ENCODE measurements at places on chromosomes 7 and 10.

GRCh38 chr7:104206841-104207240, 972 bp downstream of the ORC5 start:
- DNase-seq, result no peak

- no peak for DNase-seq
Measured at GRCh38 chr10:69867699-69868558, 66.2 kb downstream of the COL13A1 start.

DNA sequence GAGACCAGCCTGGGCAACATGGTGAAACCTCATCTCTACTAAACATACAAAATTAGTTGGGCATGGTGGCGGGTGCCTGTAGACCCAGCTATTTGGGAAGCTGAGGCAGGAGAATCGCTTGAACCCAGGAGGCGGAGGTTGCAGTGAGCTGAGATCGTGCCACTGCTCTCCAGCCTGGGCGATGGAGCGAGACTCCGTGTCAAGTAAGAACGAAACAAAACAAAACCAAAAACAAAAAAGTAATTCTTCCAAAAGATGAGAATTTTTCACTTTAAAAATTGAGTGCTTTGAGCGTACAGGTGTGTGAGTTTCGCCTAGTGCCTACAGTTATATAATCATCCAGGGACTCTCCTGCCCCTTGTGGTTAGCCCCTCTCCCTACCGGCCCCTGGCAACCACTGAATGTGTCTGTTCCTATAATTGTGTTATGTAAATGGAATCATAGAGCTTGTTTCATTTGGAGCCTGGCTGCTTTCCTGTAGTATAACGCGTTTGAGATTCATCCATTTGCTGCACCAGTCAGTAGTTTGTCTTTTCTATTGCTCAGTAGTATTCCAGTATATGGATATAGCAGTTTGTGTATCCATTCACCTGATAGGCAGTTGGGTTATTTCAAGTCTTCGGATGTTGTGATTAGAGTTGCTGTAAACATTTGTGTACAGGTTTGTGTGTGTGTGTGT, 80.0 kb downstream of the RBM33 start:
- DNase-seq, result no peak

- DNase-seq, result no peak
Measured at GRCh38 chr10:53808677-53809372, 992.2 kb downstream of the PCDH15 start.

- peak; percentile 22 for DNase-seq
Measured at GRCh38 chr10:96618653-96619052, 31.8 kb upstream of the TM9SF3 start.

DNA sequence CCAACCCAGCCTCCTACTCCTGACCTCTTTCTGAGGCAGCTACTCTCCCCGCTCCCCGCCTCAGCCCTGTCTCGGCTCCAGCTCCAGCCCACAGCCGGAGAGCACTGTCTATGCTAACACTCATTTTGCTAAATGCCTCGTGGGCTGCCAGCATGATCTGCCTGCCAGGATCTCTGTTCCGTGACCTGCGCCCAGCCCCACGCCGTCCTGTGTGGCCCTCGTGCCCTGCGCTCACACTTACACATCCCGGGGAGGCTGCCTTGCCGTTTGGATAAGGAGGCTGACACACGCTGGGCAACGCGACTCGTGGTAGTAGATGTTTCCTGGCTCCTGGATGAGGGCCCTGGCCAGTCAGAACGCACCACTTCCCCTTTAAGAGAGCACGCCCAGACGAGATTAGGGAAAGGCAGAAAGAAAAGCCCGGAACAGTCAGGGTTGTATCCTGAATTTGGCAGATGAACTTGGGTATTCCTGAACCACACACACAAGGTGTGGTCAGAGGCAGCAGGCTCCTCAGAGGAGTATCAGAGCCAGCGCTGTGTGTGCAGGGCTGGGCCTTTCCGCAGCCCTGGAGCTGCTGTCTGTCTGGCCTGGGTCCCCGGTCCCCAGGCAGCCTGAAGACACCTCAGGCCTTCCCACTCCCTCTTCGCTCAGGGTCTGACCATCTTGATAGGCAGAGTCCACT, 97.7 kb upstream of the EFCAB10 start:
- DNase-seq, result peak; percentile 47

DNA sequence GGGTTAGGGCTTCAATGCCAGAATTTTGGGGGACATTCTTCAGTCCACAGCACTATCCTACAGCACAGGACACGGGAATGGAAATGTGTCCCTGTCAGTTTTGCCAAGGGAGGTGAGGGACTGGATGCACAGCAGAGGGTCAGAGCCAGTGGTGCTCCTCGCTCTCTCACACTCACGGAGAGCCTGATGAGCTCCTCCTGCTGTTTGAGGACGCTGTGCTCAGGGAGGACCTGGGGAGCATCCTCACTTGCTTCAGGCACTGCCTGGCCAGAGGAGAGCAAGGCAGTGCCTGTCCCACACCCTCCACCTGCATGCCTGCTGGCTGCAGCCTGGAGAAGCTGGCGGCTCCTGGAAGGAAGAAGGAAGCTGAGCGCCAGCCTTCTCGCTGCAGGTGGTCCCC, 58.6 kb downstream of the RAMP3 start:
- DNase-seq, result no peak

- DNase-seq, result no peak
Measured at GRCh38 chr10:10007957-10008356, 1009.7 kb upstream of the CELF2 start.

GRCh38 chr7:107958764-107959526, 44.0 kb downstream of the LAMB1 start:
- DNase-seq, result no peak

- DNase-seq, result no peak
Measured at GRCh38 chr10:132152896-132153580, 33.7 kb upstream of the DPYSL4 start.

GRCh38 chr10:126670056-126670894, at the start of gene C10orf90:
TSS of gene C10orf90 (minus strand) at chr10:126670693. CDS start at chr10:126670480, 213 bp downstream.
- DNase-seq, result peak; percentile 62

GRCh38 chr7:84658286-84658685, 463.7 kb upstream of the SEMA3A start:
- DNase-seq, result no peak

- DNase-seq, result no peak
Measured at GRCh38 chr7:115822801-115823200, 207.8 kb downstream of the TFEC start.

DNA sequence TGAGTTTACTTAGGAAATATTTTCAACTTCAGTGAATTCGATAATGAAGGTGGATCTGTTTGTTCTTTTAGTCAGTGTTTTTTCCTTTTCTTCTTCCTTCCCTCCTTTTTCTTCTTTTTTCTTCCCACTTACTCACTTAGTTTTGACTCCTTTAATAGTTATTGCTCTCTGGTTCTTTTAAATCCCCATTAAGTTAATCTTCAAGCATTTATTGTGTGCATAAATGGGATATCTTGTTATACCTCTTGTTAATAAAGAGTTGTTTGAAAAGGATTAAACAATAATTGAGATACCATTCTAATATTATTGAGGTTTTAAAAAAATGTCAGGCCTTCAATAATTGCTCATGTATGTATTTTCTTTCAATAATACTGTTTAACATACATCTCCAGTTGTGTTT, 19.5 kb downstream of the STAM start:
- no peak for DNase-seq

DNA sequence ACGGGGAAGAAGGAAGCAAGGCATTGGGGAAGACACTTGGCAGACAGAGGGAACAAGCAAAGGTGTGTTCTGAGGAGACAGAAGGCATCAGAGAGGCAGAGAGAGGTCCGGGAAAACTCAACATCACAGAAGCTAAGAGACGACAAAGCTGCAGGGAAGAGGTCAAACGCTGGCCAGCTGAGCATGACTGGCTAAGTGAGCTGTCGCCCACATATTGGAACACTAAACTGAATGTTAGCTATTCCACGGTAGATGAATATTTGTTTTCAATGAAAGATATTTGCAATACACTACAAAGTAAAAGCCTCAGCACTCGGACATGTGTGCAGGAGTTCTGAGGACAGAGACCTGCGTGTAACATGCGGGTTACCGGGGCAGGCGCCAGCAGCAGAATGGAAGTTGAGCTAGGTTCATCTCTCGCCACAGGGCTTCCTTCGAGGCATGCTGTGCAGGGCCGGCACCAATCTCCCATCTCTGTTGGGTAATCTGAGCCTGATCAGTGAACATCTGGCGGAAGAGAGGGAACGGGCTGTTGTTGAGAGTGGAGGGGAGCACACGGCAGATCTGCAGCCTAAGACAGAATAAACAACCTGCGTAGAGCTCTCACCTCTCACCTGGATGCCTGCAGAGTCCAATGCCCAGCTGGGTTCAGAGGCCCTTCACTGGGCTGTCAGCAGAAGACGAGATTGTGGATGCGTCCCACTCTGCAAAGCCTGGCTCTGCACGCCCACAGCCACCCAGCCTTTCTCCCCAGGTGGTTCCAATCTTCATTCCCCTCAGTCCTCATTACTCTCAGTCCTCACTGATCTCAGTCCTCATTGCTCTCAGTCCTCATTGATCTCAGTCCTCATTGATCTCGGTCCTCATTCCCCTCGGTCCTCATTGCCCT, 35.9 kb downstream of the INSIG1 start:
- DNase-seq, result no peak

DNA sequence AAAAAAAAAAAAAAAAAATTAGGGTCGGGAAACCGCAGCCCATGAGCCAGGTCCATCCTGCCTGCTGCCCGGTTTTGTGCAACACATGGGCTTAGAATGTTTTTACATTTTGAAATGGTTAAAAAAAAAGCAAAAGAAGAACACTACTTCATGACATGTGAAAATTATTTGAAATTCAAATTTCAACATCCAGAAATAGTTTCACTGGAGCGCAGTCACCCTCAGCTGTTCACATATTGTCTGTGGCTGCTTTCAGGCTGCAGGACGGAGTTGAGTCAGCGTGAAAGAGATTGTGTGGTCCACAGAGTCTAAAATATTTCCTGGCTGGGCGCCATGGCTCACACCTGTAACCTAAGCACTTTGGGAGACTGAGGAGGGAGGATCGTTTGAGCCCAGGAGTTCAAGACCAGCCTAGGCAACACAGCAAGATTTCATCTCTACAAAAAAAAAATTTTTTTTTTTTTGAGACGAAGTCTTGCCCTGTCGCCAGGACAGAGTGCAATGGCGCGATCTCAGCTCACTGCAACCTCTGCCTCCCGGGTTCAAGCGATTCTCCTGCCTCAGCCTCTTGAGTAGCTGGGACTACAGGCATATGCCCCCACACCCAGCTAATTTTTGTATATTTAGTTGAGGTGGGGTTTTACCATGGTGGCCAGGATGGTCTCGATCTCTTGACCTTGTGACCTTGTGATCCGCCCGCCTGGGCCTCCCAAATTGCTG, 63.9 kb upstream of the ECHDC3 start:
- no peak for DNase-seq

DNA sequence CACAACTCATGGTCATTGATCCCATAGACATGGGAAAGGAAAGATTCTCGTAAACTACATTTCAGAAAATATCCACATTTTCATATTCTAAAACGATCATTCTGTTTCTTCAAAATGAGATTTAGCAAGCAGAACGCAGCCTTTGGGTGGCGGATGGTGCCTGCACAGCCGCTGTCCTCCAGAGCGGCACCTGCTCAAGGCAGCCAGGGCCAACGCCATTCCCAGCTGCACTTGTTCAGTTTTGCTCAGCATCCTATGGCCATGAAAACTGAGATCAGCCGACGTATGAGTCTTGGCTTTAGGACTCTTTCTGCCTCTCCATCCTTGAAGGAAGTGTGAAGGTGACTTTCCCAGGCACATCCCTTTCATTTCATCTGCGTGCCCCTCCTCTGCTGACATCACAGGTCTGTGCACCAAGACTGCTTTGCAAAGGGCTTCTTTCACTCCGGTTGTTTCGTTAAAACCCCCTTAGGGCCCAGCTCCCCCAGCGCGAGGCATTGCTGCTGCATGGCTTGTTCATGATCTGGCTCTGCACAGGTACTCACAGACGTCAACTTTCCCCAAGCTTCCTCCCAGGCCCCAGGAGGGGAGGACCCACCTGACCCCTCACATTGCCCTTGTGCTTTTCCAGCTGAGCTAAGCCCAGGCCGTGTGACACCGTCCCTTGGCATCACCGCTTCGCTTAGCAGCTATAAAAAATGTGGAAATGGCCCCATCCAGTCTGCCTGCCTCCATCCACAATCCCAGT, 37.2 kb downstream of the TCERG1L start:
- no peak for DNase-seq

GRCh38 chr10:92222603-92223262, 68.1 kb downstream of the CPEB3 start:
- DNase-seq, result no peak

- DNase-seq, result no peak
Measured at GRCh38 chr10:128929131-128929530, 537.9 kb upstream of the MGMT start.

- DNase-seq, result no peak
Measured at GRCh38 chr10:12208460-12208859, 12.5 kb downstream of the CDC123 start.

DNA sequence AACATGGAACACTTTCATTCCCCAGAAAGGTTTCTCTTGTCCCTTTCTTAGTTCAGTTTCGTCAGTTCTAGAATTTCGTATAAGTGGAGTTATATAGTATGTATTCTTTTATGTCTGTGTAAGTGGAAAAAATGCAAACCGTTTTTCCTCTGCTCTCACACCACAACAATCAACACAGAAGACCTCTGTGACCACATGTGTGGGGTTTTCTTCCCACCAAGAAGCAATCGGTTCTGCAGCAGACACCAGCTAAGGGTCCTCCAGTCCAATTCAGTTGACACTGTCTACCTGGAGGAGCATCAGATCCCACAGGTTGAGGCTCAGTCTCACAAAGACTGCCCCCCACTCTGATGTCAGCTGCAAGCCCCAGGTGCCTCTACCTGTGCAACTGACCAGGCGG, 6.2 kb downstream of the CDC123 start:
- no peak for DNase-seq

DNA sequence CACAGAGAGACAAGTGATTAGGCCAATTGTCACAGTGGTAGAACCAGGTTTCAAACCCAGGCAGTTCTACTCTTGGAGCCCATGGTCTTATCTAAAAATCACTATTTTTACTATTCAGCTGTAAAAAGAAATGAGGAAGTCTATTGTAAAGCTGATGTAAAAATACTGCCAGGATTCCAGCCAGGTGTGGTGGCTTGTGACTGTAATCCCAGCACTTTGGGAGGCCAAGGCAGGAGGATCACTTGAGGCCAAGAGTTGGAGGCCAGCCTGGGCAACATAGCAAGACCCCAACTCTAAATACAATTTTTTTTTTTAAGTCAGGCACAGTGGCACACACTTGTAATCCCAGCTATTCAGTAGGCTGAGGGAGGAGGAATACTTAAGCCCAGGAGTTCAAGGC, 40.4 kb downstream of the HIP1 start:
- no peak for DNase-seq

- DNase-seq, result no peak
Measured at GRCh38 chr7:18538554-18539250, 43.2 kb downstream of the HDAC9 start.

- no peak for DNase-seq
Measured at GRCh38 chr10:74255214-74255613, 104.2 kb downstream of the ADK start.

Data from anterior cingulate cortex (tissue), 58 donors.